Stimulated activated CD4-positive, alpha-beta T cell treated with anti-CD3 and anti-CD28 coated beads, Interleukin-15, amount 100 ng/mL, for 1 hour (primary cell): ENCODE measurements at places on chromosomes 6 and 20.

DNA sequence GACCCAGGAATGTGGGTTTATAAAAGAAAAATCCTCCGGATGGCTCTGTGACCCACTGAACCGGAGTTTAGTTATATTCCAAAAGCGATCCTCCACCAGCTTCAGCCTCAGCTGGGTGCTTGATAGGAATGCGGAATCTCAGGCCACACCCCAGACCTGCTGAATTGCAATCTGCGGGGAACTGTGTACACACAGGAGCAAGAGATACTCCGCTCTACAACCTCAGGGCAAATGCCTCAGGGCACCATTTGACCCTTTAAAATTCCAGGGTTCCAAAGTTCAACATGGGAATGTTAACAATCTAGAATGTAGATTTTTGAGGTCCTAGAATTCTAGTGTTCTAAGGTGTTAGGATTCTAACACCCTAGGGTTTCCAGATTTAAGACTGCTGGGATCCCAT is 10.8 kb downstream of the BPIFA2 start:
- no peak for DNase-seq

DNA sequence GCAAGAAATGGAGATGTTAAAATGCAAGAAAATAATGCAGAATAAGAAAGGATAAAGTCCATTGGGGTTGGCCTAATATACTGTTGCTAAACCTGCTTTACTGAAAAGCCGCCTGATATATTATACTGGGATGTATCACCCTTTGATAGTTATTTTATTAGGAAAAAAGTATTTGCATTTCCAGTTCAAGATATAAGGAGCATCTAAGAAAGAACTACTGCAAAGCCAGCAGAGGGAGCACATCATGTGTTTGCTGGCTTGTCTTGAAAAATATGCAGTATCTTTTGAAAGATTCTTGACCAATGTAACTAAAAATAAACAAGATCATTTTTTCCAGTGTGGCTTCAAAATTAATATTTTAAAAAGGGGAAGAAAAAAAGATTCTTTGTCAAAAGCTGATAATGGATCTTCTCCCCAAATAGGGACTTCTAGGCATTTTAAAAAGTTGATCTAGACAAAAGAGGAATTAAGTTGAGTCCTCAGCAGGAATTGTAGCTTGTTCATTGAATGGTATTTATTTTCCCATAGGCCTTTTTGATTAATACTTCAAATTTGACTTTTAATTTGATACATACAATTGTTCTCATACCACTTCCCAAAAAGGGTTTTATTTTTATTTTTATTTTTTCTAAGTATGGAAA is 214.9 kb downstream of the ZFAND3 start:
- no peak for DNase-seq

DNA sequence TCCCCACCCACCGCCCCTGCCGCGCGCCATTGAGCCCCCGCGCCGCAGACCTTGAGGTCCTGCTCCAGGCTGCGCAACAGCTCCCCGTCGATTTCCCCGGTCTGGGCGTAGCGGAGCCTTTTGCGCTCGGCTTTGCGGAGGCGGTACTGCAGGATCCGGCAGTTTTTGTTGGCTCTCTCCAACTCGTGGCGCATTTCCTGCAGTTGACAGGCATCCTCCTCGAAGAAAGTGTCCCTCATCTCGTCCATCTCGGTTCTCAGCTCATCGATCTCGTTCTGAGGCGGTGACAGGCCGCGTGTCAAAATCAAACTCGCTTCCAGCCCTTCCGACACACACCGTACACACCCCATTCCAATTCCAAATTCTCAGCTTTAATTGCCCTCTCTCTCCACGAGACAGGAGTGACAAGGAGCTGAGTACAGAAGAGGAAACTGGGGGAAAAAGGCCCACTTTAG is 4.3 kb downstream of the MTCL3 start:
- DNase-seq, result no peak

DNA sequence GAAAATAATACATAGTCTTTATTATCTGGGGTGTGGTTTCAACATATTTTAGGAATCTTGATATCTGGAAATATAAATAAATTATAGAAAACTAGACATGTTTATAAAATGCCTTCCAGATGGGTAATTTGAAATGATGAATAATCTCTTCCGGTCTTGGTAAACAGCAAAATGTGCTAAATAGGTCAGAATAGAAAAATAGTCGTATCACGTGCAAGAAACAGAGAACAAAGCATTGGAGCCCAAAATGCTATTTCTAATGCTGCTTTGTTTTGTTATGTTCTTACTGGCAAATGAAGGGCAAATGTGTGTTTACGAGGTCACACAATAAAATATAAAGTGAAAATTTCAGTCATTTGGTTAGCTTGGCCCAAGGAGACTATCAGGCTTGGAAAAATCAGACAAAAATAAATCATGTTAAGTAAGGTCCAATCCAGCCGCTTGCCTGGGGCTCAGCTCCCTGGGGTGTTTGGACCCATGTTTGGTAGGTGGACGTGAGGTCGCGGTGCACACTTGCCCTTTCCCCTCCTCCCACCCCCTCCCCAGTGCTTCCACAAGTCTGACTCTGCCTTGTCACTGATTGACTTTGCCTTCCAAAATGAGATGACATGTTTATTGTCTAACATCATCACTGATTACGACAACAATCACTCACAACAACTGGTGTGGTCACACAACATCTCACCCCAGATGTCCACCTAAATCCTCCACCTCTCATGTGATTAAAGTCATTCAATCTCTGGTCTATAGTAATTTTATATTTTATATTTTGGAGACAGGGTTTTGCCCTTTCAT is 56.0 kb downstream of the RIN2 start:
- no peak for DNase-seq

GRCh38 chr6:46329568-46329967 is 158.8 kb upstream of the ENPP5 start:
- no peak for DNase-seq

GRCh38 chr6:47700053-47700452 is 1.7 kb downstream of the ADGRF4 start:
- DNase-seq, result no peak

DNA sequence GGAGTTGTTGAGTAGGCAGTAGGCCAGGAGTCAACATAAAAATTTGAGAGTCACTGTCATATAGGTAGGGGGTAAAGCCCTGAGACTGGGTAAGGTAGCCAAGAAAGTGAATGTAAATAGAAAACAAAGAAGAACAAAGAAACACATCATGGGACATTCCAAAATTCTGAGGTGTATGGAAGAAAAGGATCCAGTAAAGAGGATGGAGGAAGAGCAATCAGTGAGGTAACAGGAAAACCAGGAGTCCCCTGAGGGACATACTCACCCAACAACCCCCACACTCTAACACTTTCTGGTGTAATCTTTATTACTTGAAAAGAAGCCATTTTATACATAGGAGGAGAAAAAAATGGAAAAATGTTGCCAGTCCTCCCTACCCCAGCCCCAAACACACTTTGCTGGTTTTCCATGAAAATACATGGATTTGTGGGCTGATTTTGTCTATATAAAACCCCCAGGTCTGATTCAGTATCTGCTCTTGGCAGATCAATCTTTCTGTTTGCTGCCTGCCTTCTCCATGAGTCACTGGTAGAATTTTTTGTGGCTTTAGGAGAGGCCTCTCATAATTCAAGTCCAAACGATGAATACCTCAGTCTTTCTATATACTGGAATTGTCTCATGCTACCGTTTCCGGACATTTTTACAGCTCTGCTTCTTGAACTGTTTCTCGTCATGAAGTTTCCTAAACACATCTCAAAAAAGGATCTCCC is 271.4 kb upstream of the MAN1A1 start:
- DNase-seq, result no peak

GRCh38 chr20:11686195-11686594 is 231.5 kb upstream of the BTBD3 start:
- DNase-seq, result no peak

DNA sequence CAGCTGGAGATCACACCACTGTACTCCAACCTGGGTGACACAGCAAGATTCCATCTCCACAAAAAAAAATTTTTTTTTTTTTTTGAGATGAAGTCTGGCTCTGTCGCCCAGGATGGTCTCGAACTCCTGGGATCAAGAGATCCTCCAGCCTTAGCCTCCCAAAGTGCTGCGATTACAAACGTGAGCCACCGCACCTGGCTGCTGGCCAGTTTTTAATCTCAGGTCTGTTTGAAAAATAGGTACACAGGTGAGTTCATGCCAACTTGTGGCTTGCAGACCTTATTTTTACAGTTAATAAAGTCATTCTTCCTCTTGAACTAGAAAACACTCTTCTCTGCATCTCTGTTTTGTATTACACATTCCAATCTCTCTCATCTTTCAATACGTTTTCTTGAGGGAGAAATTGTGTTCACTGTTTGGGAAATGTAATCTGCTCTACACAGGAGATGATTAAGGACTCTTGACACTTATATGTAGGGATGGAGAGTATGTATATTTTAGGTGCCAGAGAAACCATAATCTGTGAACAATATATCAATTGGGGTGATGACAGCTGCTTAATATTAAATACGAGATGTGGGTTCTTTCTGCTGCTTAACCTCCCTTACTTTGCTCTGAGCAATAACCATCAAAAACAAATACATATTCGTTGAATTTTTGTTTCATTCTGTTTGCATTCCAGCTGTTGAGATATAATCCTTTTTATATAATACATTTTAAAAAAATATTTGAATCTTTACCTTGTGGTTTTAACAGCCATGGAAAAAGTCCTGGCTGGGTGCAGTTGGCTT is 17.7 kb upstream of the RIPOR3 start:
- no peak for DNase-seq

DNA sequence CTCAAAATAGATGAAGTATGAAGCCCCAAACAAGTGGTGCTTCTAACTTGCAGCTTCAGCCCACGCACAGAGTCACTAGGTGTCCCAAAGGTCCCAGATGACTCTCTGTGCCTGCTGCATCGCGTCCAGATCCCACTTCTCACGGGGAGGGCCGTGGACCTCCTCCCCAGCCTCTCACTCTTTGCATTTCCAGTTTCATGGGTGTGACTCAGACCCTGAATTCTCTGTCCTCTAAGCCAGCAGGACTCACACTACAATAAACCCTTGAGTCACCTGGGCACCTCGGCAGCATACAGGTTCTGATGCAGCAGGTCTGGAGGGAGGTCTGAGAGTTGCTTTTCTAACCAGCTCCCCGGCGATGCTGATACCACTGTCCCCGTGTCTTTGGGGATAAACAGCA is 114.0 kb upstream of the RIN2 start:
- DNase-seq, result no peak

- no peak for DNase-seq
Measured at GRCh38 chr20:60700728-60701127, 551.3 kb upstream of the CDH4 start.

GRCh38 chr6:109874621-109875020 is 103.5 kb upstream of the GPR6 start:
- no peak for DNase-seq

DNA sequence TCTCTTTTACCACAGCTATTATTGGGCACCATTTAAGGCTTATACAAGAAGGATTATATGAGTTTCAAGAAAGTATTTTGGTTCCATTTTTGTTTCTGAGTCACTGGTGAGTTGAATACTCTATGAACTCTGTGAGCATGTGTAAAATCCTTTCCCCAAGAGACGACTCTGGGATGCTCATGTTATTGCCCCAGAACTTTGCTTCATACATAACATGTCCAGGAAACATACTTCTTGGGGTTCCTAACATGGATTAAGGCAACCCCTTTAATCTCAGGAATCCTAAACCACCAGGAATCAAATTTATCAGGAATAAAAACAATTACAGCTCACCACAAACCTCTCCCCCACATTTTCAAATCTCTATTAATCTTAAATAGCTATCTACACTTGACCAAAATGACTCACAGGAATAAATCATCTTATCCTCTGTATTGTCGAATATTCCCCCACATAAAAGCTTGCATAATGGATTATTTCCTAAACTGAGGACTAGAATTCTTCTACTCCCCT is 117.5 kb upstream of the COL21A1 start:
- no peak for DNase-seq

DNA sequence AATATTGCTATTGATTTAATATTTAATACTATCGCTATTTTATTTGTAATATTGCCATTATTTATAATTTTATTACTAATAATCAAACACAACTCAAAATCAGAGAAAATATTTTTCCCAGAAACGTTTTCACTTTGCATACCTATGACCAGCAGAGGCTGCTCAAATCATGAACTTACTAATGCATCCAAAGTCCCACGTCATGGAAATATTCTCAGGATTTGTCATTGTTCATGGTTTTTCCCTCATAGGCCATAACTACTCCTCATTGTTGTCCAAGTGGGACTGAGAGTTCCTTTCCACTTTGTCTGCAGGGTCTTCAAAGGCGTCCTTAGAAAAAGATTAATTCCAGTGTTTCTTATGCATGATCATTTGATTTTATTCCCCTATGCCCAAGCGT is 344.8 kb downstream of the THBS2 start:
- no peak for DNase-seq

- DNase-seq, result no peak
Measured at GRCh38 chr6:36698196-36698595, 570 bp downstream of the RAB44 start.

DNA sequence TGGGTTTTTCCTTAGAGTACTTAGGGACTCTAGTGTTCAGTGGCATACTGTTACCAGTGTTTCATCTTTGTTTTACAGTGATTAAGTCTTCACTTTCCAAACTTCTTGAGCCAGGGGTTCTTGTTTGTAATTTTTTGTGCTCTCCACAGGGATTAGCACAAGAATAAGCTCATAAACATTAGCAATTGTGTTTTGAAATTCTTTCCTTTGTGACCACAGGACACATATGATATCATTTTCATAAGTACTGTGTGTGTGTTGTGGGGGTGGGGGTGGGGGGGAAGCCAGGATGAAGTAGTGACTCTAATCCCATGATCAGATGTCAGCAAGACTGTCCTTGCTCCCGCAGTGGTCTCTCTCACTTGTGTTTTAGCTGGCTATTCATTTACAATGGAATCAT is 101.5 kb upstream of the SCP2D1 start:
- no peak for DNase-seq

DNA sequence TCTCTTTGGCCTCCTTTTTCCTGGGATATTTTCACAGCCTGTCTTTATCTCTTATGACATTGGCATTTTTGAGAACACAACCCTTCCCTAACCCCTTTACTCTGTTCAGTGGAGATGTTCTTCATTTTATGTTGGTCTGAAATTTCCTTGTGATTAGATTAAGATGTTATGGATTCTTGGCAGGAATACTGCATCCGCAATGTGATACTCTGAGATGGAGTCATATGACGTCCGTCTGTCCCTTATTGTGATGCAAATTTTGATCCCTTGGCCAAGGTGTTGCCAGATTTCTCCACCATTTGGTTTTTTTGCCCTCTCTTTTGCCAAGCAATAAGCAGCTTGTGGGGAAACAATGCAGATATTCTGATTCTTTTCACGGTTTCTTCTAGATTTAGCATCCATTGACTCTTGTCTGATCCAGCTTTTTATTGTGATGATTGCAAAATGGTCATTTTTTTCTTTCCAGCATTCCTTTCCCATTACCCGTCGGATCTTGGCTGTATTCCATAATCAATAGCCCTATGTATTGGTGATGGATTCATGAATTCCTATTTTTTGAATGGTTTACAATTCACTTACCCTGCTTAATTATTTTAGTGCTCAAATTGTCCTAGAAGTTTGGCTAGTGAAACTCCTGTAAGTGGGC is 85.1 kb downstream of the NCOA3 start:
- DNase-seq, result no peak

- DNase-seq, result no peak
Measured at GRCh38 chr20:64108731-64109681, 1.6 kb upstream of the NPBWR2 start.

- no peak for DNase-seq
Measured at GRCh38 chr6:139828751-139829519, 454.5 kb upstream of the CITED2 start.
